Uterus (tissue), 4 donors: ENCODE measurements at places on chromosomes 4 and X.
A peak's percentile ranks its signal among the peaks of the same experiment; 100 is the strongest.

- no peak overlapping the region for H3K4me3 ChIP-seq
- H3K27me3 ChIP-seq: no peaks in the 10 kb centered on the region
- H3K27ac ChIP-seq: no peak overlapping the region
- H3K4me1 ChIP-seq: no peaks in the 10 kb centered on the region
- H3K36me3 ChIP-seq: no peaks in the 10 kb centered on the region
Observed at GRCh38 chr4:6606465-6607235, 31.7 kb downstream of the MAN2B2 start.

DNA sequence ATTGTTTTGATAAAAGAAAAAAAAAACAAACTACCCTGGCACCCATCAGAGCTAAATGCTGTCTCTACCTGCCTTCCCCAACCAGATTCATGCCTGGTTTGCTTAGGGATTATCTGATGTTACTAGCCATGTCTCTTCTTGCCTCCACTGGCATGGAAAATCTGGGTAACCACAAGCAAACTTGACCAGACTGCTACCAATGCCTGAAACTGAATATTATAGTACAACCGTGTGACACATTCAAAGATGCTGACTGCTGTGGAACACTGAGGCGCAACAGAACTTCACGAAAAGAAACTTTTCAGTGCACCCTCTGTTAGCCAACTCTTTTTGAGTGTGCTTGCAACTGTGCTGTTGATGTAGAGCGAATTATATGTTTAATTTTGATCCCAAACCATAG, 228.1 kb downstream of the CBR4 start:
- no peak overlapping the region for H3K4me3 ChIP-seq
- no peak for DNase-seq
- H3K4me1 ChIP-seq: no peaks in the 10 kb centered on the region
- no peak overlapping the region for H3K27ac ChIP-seq
- no peaks in the 10 kb centered on the region for H3K27me3 ChIP-seq
- H3K36me3 ChIP-seq: no peaks in the 10 kb centered on the region

DNA sequence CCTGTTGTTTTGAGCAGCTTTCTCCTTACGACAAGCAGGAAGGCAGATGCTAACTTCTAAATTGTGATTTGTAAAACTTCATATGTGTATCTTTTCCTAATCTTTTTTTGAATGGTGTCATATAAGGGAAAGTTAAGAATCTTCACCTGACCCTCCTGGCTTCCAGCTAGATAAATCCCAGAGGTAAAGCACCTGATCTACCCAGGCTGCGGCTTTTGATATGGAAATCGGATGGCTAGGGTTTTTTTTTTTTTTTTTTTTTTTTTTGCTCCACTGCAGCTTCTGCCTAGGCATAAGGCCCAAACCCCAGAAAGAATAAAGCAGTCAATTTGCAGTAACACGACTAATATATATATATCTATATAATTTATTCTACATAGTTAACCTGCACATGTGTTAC, 10.0 kb downstream of the MAB21L2 start:
- no peaks in the 10 kb centered on the region for H3K36me3 ChIP-seq
- no peaks in the 10 kb centered on the region for H3K4me1 ChIP-seq
- H3K4me3 ChIP-seq: no peak overlapping the region
- no peak for DNase-seq
- no peaks in the 10 kb centered on the region for H3K27me3 ChIP-seq
- no peak overlapping the region for H3K27ac ChIP-seq

DNA sequence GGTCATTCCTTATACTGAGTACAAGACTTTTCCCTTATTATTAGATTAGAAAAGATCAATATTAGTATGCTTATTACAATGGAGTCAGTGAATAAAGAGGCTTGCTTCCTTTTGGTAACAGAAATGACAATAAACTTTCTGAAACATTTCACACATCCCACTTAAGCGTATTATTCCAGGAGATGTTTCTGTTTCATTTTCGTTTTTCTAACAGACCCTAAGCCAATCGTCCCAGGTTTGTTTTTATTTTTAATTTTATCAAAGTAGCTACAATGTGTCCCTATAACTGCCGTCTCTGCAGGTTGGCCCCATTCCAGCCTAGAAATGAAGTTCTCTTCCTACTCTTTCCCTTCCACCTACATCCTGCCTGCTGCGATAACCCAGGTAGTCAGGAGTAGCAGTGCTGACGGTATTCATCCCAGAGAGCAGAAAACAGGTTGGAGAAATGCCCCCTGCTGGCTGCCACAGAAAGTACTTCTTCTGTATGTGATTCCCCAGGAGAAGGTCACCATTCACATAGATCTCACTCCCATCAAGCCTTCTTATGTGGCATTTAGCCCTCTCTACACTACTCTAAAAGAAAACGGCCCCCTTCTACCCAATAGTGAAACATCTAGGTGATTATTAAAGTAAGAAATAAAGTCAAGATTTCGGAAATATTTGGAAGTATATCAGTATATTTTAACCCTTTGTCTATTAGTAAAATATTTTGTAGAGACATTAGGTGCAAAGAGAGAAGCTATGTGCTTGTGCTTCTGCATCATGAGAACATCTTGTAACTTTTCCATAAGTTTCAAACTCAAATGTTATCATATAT, 40.4 kb downstream of the ENPEP start:
- H3K36me3 ChIP-seq: no peaks in the 10 kb centered on the region
- DNase-seq: peak; percentile 57
- H3K27ac ChIP-seq: peak overlapping the region; percentile 49
- no peaks in the 10 kb centered on the region for H3K4me1 ChIP-seq

DNA sequence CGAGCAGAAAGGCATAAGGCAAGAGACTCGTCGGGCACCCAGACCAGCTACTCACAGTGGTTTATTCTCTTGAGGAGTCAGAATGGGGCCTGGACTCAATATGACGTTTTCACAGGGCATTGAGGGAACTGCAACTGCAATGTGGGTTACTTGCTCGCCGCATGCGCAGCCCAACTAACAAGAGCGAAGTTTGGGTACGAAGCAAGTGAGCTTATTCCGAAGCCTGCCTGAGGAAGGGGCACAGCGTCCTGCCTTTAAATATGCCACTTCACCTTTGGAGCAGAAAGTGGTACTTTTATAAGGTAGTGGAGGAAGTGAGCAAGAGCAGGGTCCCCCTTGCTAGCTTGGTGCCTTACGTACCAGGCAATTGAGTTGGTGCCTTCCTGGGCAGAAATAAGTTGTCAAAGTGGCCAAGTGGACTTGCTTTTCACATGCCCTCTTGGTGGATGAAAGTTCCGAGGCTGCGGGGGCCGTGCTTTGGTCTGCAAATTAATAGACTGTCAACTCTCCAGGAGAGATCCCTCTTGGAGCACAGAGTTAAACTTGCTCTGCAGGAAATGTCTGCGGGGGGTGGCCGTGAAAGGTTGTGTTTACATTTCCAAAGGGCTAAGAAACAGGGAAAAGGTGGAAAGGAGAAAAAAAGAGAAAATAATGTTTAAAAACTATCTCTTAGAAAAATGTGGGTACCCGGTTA, 480.4 kb downstream of the TRIML1 start:
- H3K36me3 ChIP-seq: no peaks in the 10 kb centered on the region
- no peak overlapping the region for H3K4me3 ChIP-seq
- DNase-seq: no peak
- H3K27ac ChIP-seq: no peak overlapping the region
- H3K4me1 ChIP-seq: no peaks in the 10 kb centered on the region

DNA sequence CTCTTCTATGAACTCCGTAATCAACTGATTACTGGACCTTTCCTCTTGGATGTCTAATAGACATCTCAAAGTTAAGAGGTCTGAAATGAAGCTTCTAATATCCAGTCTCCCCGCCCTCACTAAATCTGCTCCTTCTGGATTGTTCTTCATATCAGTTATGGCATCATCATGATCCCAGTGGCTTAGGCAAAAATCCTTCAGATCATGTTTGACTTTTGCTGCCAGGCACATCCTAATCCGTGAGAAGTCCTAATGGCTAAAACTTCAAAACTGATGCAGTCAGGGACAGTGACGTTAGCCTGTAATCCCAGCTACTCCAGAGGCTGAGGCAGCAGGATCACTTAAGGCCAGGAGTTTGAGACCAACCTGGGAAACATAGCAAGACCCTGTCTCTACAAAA, 55.1 kb upstream of the GUCY1A1 start:
- no peak overlapping the region for H3K27ac ChIP-seq
- H3K36me3 ChIP-seq: no peaks in the 10 kb centered on the region
- H3K4me3 ChIP-seq: no peak overlapping the region
- no peaks in the 10 kb centered on the region for H3K4me1 ChIP-seq
- no peaks in the 10 kb centered on the region for H3K27me3 ChIP-seq

DNA sequence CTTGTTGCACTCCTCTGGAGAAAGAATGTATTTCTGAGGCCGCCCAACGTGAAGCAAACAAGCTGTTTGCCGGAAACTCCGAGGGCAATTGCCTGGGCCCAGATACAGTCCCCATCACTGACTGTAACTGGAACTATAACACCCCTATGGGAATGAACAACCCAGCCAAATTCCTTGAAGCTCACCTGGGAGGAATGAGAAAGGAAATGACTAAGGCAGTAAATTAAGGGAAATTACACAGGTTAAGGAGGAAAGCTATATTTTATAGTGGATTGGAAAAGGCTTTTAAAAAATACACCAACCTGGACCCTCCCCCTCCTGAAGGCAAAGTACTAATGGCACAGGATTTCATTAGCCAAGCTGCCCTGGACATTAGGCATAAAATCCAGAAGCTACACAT, 11.7 kb upstream of the HERC5 start:
- H3K4me1 ChIP-seq: no peaks in the 10 kb centered on the region
- no peaks in the 10 kb centered on the region for H3K36me3 ChIP-seq
- no peaks in the 10 kb centered on the region for H3K27me3 ChIP-seq
- no peak overlapping the region for H3K4me3 ChIP-seq

DNA sequence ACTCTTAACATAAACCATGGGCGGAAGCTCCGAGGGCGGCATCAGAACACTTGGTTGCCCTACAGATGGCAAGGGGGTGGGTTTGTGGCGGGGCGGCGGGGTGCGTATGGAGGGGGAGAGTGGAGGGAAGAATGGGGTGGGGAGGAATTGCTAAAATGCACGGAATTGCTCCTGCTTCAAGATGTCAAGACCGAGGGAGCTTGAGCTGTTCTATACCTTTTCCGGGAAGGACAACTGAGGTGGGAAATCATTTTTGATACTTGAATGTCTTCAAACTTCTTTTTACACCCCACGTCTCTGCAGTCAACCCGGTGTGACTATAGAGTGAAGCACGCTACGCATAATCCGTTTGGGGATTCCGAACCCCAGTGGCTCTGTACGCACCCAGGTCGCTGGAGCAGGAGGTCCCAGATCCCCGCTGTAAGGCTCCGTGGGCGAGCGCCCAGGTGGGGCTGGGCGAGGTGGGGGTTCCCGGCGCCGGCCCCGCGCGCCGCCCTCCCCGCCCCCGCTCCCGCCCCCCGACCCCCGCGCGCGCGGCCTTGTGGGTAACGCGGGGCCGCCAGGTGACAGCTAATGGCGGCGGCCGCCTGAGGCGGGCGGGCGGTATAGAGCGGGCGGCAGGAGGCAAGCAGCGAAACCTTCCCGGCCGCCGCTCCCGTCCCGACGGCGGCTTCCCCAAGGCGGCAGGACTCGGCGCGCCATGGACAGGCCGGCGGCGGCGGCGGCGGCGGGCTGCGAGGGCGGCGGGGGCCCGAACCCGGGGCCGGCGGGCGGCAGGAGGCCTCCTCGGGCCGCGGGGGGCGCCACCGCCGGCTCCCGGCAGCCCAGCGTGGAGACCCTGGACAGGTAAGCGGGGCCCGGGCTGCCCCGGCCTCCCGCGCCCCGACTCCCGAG, at the start of gene MTMR1:
Gene MTMR1, plus strand, starts transcription at position 566 of the 894 bp plus-strand sequence. Its CDS starts 135 bp downstream, at position 701.
- no peak for DNase-seq
- peak within 1 kb of the TSS; percentile 57 for H3K4me3 ChIP-seq
- no peaks in the 10 kb centered on the region for H3K4me1 ChIP-seq
- H3K36me3 ChIP-seq: no peaks in the 10 kb centered on the region
- no peaks in the 10 kb centered on the region for H3K27me3 ChIP-seq

DNA sequence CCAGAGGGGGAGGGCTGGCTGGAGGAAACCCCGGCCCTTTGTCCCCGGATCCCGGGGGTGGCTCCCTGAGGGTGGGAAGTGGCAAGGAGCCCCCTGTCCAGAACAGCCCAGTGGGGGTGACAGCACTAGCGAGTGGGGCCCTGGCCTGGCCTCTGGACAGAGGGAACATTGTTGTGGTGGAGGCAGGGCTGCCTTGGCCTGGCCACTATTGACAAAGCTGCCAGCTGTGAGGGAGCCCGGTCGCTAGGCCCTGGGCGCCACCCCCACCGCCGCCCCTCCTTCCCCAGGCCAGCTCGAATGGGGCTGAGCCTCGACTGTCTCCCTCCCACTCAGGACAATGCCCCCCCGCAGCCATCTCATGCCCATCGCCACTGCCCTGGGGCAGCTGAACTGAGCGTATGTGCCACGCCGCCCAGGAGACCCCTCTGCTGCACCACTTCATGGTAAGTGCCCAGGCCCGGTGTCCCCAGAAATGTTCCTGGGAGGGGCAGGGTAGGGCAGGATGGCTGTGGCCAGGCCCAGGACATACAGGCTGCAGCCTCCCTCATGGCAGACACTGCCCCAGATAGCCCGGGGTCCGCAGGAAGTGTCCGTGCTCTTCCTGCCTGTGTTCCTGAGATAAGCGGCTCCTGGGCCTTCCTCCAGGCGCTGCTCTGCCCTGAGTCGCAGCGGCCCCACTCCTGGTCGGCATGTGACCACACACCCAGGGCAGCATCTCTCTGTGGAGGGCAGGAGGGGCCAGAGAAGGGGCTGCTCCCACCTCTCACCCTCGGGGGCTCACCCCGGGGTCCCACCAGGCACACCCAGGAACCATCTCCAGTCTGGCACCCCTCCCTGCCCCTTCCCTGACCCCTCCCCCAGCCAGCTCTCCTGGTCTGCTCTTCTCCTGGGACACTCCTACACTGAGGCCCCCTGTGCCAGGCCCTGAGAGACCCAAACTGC, 1.4 kb downstream of the PLXNB3 start:
- H3K4me1 ChIP-seq: no peaks in the 10 kb centered on the region
- no peaks in the 10 kb centered on the region for H3K36me3 ChIP-seq
- no peaks in the 10 kb centered on the region for H3K27me3 ChIP-seq

DNA sequence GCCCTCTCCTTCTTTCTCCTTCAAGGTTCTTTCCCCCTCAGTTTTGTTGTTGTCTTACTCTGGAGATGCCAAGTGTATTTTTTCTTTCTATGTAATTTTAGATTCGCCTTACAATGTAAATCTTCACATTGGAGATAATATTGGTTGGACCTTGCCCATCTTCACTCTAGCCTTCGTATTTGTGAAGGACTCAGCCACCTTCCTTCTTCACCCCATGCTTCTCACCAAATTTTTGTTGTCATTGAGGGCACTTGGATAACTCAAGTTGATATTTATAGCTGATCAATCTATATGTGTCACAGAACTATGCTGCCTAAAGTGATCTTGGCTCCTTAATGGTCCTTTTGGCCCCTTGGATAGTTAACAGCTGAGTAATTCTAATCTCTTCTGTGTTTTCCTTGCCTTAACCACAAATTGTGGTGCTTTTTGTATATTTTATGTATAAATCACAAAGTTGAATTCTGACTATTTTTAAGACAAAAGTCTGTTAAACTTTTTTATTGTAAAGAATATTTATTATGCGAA, 6.5 kb downstream of the SPRY1 start:
- no peaks in the 10 kb centered on the region for H3K4me1 ChIP-seq
- H3K27ac ChIP-seq: no peak overlapping the region
- H3K4me3 ChIP-seq: no peak overlapping the region
- DNase-seq: no peak
- no peaks in the 10 kb centered on the region for H3K36me3 ChIP-seq
